Amniotic epithelial cell (primary cell): ENCODE measurements at places on chromosomes 4 and X.
A peak's percentile ranks its signal among the peaks of the same experiment; 100 is the strongest.

DNA sequence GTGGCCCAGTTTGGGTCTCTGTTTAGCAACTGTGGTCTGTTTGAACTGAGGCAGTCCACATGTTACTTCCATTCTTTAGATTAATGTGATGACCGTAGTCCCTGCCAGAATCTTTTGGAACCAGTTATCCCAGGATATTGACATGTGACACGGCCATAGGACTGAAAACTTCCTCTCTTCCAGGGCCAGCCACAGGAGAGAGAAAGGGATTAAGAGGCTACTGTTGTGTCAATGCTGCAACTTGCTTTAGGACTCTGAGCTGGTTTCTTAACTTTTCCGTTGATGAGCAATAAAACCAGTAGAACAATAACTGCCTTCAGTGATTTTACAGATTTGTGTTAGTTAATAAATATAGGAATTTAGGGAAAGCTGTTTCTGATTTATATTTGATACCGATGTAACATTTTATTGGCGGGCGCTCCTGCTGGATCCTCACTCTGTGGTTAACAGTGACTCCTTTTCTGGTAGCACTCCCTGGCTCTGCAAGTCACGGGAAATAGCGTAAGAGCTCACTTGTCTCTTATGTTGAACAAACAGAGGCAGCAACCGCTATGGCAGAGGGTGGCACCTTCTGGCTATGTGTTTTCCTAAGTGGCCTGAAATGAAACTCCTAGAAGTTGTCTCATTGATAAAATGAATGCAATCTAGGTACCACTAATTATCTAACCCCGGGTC is 2.5 kb downstream of the TENM3 start:
- DNase-seq, result no peak

DNA sequence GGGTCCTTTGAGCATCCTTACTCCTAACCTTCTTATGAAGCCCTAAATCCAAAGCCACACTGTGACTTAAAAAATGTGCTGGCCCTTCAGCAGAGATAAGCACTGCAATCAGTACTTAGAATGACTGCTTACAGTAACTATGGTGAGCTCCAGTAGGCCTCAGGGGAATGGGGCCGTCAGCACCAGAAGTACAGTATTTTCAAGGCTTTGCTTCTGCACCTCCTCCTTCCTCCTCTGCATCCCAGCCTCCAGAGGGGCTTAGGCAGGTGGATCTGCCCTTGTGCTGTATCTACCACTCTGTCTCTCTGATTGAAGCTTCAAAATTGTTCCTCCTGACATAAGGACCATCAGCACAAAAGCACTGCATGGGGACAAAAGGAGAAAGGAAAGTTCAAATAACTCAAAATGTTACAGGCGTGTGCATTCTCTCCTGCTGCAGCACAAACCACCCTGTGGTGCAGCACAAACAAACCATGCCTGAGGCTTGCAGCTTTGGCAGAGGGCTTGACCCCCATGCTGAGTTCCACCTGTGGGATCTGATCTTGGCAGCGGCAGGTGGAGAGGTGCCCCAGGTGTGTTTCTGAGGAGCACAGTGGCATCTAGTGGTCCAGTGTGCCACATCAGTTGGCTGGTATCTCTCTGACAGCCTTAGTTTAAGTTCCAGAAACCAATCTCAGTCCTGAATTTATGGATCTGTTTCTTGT is 164.7 kb downstream of the SOWAHB start:
- no peak for DNase-seq

DNA sequence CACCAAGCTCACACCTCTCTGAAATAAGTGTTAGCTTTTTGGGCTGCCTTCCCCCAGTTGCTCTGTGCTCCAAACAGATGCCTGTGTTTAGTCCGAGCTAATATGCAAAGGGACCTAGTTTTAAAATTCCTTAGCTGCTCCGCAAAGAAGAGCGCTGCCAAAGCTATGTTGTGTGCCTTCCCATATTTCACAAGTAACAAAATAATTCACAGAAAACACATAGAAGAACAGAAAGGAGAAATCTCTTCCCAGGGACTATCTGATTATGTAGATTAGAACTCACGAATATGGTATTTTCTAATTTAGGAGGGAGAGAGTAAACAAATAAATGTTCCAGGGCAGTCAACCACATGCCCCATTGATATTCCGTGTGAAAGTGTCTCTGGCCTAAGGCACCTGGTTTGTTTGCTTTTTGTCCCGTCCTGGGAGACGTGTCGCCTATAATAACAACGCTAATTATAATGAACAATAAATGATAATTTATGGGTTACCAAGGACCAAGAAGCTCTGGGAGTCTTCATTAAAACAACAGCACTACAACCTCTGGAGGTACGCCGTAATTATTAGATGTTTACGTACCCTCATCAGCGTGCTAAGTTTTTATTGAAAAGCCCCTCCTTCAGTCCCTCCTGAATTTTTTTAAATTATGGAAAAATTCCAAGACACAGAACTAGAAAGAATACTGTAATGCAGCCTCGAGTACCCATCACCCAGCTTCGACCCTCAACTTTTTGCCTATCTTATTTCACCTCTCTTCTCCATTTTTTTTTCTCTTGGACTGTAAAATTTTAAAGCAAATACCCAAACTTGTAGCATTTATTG is 1.2 kb upstream of the CCNG2 start:
- no peak for DNase-seq

- no peak for DNase-seq
Observed at GRCh38 chr4:114264877-114265291, 285.4 kb upstream of the ARSJ start.

DNA sequence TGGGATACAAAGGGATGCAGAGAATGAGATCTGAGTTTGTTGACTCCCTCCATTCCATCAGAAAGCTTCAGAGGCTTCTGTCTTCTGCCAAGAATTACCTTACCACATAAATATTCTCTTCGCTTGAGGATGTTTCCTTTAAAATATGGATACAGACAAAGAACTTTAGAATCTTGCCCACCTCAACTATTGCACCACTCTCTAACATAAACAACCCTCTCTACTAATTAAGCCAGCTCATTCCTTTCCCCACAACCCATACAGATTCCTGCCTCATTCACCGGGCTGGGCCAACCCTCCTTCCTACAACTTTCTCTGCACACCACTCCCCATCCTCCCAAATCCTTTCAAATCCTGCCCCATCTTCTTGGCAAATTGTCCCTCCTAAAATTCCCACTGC is 315.8 kb downstream of the RAB28 start:
- DNase-seq, result no peak

GRCh38 chr4:94298725-94299252 is 43.8 kb downstream of the HPGDS start:
- DNase-seq, result no peak

DNA sequence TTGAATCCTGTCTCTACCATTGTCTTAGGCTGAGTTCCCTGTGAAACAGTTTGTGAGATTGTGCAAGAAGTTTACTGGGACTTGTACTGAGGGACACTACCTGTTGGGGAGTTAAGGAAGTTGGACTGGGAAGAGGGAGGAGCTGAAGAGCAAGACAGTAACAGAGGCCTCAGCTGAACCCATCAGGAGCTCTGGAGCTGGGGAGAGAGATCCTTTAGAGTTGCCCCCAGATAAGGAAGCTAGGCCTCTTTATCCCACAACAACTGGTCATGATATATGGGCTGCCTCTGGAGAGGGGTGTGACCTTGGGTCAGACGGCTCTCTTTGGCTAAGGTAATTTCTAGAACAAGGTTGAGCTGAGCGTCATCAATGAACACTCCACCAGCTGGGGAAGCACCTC is 137.8 kb upstream of the SLC4A4 start:
- peak; percentile 50 for DNase-seq

- DNase-seq, result no peak
Observed at GRCh38 chr4:10153161-10153560, 36.6 kb upstream of the WDR1 start.

- peak; percentile 25 for DNase-seq
Observed at GRCh38 chr4:145044341-145044740, 53.7 kb downstream of the ANAPC10 start.

- no peak for DNase-seq
Observed at GRCh38 chrX:77014377-77015372, 432.5 kb upstream of the FGF16 start.

DNA sequence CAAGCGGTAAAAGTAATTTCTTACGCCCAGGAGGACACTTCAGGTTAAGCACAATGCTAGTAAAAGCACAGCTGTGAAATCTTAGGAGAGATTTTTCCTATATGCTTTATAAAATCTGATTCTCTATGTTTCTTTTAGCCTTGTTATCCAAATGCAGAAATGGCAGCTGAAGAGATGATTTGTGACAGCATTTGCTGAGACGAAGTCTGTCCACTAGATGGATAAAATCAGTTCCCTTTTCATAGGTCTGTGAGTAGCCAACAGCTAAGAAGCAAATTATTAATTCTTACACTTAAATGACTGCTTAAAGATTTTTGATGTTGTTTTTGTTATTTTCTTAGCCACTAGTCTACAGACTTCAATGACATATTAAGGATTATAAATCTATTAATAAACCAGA is 5.3 kb downstream of the GPM6A start:
- DNase-seq, result no peak

DNA sequence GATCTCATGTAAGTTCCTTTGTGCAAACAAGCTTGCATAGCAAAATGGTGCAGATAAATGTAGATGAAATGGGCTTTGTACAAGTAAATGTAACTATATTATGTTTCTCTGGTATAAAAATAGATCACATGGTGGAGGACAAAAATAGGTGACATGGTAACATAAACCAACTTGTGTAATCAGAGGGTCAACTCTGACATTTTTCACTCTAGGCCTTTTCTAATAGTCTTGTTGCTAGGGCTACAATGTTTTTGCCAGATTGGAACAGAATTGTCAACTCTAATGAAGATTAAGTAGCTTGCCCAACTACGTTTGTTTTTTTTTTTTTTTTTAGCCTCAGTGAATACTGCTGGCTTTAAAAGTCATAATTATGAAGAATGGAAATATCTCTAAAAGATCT is 11.5 kb downstream of the MAD2L1 start:
- DNase-seq, result no peak

- peak; percentile 74 for DNase-seq
Observed at GRCh38 chr4:123941306-123941705, 544.7 kb downstream of the SPRY1 start.

DNA sequence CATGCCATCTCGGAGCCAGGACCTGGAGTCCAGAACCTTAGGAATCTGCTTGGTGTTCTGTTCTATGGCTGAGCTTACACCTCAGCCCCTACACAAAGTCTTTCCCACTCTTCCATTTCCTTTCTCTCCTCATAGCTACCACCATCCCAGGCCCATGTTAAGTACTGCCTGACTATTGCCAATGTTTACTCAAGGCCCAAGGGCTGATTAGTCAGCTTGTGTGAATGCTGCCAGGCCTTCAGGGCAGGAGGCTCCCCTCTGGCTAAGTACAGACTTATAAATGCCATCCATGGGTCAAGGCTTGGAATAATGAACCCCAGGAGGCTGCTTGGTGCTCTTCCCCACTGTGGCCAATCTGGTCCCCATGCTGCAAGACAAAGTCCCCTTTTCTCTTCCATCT is 411.6 kb upstream of the MAGEB18 start:
- no peak for DNase-seq

GRCh38 chr4:128228845-128229795 is 58.5 kb downstream of the PGRMC2 start:
- peak; percentile 70 for DNase-seq

GRCh38 chrX:150587585-150588503 is 19.4 kb downstream of the MTM1 start:
- DNase-seq, result no peak

DNA sequence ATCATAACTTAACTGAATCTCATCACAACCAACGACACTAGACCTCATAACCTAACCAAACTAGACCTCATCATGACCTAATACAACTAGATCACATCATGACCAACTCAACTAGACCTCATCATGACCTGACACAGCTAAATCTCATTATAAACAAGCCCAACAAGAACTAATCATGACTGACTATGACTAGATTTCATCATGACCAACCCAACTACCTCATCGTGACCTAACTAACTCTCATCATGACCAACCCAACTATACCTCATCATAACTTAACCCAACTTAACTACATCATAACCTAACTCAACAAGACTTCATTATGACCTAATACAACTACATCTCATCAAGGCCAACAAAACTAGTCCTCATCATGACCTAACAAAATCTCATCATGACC is 86.8 kb downstream of the DHRSX start:
- no peak for DNase-seq

- DNase-seq, result no peak
Observed at GRCh38 chrX:128106630-128107029, 54.4 kb upstream of the ACTRT1 start.

DNA sequence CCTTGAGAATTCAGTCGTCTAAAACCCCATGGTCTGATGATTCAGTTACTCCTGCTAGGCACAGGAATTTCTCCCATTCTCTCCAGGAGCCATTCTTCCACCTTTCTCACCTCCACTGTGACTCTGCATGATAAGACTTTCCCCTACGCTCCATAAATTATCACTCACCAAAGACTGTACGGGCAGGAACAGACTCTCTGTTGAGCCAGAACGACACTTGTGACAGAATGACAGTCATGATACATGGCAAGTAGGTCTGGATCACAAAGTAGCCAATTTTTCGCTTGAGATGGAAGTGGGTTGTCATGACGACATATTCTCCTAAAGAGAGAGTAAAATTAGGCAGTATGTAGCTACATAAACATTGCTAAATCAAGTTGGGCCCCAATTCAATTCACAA is 59.1 kb upstream of the MAGEA10 start:
- DNase-seq, result no peak

- DNase-seq, result peak; percentile 46
Observed at GRCh38 chrX:150772150-150772970, 79.2 kb downstream of the MTMR1 start.

GRCh38 chrX:41720125-41720779 is 3.7 kb upstream of the GPR82 start:
- DNase-seq, result peak; percentile 60

- peak; percentile 85 for DNase-seq
Observed at GRCh38 chr4:174314770-174315169, 31.1 kb downstream of the CEP44 start.

DNA sequence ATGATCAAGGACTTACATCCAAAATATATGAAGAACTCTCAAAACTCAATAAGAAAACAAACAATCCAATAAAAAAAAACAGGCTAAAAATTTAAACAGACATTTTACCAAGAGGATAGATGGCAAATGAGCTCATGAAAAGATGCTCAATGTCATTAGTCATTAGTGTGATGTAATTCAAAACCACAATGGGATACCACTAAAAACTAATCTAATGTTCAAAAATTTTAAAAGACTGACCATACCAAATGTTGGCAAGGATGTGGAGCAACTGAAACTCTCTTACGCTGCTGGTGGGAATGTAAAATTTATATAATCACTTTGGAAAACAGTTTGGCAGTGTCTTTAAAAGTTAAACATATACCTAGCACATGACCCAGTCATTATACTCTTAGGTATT is 43.7 kb downstream of the RPS6KA6 start:
- peak; percentile 39 for DNase-seq

- no peak for DNase-seq
Observed at GRCh38 chrX:69082055-69082752, 83.0 kb downstream of the PJA1 start.
